ENCODE measurements at places on chromosomes 2 and 18.
A peak's percentile ranks its signal among the peaks of the same experiment; 100 is the strongest.

DNA sequence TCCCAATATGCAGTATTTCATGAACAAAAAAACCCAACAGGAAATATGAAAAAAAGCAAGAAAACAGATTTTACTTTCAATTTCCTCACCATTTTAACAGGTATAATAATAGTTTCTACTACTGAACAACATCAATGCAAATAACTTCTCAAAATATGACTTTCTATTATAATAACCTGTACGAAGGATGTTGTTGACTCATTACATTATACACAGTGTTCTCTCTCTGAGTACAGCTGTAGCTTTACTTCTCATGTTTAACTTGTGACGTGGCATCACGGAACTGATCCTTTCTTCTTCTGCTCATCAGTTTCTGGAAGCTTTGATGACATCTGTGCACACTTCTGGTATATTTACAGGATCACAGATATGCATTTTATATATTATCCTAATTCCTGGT, 40.0 kb downstream of the FAM228A start:
- DNase-seq: no peak

GRCh38 chr2:206361407-206362045, 81.8 kb upstream of the ADAM23 start:
- no peak for DNase-seq

GRCh38 chr2:189595417-189595816, 14.8 kb upstream of the SLC40A1 start:
- DNase-seq: no peak

DNA sequence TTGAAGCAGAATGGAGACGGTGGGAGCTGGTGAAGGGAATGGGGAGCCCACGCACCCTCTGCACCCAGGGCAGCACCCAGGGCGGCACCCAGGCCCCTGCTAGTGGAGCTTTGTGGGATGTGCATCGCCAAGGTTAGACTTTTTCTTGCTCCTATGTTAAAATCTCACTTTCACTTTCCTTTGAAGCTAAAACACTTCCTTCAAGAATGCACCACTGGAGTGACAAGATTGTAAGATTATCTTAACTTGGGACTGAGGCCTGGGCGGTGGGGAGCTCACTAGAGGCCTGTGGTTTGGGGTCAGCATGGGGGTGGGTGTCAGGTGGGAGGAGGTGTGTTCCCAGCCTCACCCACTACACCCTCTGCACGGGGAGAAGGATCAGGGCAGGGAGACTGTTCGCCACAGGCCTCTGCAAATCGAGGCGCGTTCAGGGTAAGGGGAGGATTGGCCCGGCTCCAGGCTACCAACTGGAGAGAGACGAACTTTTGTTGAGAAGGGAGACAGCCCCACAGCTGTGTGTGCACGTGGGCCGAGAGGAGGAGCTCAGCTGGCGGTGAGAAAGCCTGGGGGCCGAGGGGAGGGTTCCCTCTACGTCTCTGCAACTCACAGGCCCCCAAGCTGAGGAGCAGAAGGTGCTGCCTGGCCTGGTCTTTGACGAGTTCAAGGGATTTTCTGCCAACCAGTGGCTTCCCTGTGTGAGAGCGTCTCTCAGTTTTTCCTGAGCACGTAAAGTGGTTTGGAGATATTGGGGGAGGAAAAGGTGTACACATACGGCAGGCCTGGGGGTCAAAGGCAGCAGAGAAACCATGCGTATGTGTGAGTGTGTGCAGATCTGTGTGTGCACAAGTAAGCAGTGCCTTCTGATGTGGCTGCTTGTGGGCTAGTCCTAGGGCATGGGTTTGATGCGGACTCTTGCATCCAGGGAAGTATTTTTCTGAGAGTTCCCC, 147.7 kb downstream of the KLHL29 start:
- DNase-seq: peak; percentile 92

- DNase-seq: no peak
Measured at GRCh38 chr2:20698916-20699613, 32.1 kb downstream of the GDF7 start.
